ENCODE measurements at places on chromosomes 1 and 21. TPM values are rescaled to one million over a fixed set of nuclear protein-coding genes. Genes with fewer than 3 reads are reported as not detected.

DNA sequence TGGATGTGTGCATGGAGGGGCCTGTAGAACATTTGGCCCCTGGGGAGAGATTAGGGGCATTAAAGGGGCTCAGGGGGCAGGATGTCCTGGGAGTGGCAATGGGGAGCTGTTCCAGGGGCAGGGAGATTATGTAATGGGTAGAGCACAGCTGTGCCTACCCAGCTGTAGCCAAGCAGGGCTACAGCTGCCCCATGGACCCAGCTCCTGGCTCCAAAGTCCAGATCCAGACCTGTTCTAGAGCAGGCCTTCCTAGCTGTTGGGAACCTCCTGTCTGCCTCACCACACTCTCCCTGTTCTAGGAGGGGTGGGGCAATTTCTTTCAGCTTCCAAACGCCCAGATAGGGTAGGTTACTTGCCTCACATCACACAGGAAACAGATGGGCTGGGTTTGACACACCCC, 5.6 kb downstream of the RPS6KA1 start:
- no peak for DNase-seq

DNA sequence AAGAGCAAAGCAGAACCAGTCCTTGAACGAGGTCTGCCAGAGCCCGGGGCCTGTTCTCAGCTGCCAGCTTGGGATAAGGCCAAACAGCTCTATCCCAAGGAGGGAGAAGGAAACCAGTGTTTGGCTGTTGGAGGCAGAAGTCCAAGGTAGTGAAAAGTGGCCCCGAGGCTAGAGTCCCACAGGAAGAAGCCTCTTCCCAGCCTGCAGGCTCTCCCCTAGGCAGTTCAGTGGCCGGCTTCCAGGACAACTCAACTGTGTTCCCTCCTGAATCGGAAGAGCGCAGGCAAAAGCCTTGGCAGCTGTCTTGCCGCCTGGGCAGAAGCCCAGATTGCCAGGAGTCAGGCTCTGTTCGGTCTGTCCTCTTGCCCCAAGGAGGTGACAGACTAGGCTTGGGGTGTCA, 19.3 kb downstream of the QSOX1 start:
- no peak for DNase-seq

- no peak for DNase-seq
These were observed 22.1 kb upstream of the ACTRT2 start for GRCh38 chr1:2999138-2999537.

- DNase-seq: no peak
These were observed 13.2 kb upstream of the MTMR11 start for GRCh38 chr1:149949911-149950310.

Gene SELENBP1
- total RNA-seq: 2.3 TPM

DNA sequence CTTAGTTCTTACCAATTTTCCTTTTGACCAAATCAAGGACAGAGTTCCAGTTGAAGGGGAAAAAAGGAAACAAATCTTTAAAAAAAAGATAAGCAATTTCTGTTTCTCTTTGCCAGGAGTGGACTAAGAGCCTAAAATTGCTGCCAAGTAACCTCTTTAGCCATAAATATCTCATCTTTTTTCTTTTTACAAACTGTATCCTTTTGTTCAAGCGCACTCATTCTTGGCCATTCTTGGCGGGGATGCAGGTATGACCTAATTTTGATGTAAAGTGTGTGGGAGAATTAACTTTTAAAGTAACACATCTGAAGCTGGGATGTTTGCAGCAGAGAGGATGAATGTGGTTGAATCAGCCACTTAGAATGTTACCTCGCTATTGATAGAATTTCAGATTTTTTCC, 13.4 kb upstream of the KIF1B start:
- no peak for DNase-seq

Gene IGSF9
- 1.9 TPM for total RNA-seq

DNA sequence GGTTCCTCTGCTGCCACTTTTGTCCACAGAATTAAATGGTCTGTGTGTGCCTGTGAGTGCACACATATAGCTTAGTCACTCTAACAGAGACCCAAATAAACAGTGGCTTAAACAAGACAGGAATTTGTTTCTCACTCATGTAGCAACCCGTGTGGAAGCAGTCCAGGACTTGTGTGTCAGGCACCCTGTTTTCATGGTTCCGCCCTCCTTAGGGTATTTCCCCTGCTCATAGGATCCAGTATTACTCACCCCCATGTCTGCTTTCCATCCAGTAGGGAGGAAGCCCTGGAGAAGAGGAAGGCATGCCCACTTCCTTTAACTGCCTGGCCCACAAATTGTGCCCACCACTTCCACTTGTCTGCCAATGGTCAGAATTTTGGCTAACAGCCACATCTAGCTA, 41.3 kb upstream of the TACSTD2 start:
- DNase-seq: peak; percentile 97

Gene MYCL
- total RNA-seq: 8.2 TPM

Gene TIAM1
- total RNA-seq: 6.7 TPM

DNA sequence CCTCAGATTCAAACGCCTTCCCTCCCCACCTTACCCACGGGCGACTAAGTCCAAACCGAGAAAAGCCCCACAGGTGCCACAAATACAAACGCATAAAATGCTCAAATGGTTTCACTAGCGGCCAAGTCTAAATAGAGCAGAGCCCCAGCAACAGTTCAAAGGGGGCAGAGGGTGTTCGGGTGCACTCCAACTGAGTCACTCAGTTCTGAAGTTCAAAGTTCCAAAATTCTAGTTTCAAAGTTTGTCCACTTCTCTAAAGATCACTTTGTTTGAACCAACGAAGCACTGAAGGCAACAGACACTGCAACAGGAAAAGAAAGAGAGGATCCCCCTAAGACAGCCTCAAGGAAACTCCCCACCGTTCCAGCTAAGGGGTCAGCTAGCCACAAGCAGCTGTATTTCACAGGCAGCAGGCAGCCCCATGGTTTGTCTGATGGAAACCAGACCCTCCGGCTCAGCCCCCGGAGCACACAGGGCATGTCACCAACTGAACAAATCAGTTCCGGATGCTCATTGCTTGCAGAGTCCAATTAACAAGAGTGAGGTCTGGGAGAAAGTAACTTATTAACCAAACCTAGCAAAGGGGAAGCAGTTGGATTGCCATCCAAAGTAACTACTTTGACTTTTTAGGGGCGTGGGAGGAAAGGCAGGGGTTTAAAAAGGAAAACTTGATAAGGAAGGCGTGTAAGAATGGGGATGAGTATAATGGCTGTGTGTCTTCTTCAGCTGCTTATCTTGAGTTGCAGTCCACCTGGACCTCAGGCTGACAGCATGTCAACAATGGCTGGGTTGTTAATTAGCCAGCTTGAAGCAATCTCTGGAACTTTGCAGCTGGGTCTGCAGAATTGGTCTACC, 1423.9 kb upstream of the PRMT6 start:
- DNase-seq: peak; percentile 39

GRCh38 chr1:155125946-155126555, 1.6 kb upstream of the EFNA1 start:
- no peak for DNase-seq

DNA sequence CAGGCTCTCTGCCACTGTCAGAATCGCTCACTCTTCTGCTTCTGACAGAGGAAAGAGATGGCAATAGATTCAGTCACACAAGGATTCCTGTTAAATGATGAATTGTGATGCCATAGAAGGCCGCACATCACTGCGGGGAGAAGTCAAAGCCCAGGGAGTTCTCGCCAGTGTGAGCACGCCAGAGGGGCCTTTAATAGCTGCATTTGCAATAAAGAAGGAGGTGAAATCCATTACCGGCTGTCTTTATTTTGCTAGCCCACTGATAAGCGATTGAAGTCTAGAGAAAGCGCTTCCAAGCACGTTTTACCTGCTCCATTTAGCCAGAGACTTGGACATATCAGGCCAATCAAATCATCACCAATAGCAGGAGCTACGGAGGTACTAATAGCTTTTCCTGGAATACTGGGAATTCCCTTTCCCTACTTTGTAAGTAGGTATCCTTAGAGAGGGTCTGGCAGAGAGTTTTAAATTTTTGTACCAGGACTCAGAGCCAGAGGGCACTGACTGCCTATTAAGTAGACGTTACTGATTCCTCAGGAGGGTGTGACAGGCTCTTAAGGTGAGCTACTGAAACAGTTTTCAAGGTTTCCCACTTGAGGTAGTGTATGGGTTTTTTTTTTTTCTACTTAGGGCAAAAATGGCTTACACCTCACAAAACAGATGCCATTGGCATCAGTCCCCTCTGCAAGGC, 10.2 kb upstream of the TARBP1 start:
- DNase-seq: no peak

DNA sequence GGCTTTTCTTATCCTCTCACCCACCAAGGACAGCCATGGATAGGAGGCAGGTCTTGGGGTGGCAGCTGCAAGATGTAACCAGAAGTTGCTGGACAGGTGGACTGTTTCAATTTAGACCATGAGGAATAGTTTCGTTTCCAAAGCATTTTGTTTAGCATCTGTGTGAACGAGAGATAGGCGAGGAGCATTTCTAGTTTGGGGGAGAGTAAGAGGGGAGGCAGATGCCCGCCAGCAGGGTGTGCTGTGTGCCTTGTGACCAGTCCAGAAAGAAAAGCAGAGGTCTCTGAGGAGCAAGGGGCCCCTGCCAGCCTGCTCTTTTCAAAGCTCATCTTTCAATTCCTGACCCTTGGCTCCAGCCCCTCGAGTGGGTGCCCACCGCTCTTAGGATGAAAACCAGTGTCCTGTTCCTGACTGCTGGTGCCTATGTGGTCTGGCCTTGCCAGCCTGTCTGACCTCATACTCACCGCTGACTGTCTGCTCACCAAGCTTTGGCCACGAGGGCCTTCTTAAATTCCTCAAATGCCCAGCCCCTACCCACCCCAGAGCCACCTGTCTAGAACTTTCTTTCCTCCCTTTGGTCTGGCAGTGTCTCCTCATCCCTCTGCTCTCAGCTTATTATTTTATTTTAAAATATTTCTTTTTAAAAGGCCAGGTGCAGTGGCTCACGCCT, 8.5 kb downstream of the SERINC2 start:
- DNase-seq: no peak

- no peak for DNase-seq
These were observed 58.0 kb downstream of the NGF start for GRCh38 chr1:115280064-115280463.

DNA sequence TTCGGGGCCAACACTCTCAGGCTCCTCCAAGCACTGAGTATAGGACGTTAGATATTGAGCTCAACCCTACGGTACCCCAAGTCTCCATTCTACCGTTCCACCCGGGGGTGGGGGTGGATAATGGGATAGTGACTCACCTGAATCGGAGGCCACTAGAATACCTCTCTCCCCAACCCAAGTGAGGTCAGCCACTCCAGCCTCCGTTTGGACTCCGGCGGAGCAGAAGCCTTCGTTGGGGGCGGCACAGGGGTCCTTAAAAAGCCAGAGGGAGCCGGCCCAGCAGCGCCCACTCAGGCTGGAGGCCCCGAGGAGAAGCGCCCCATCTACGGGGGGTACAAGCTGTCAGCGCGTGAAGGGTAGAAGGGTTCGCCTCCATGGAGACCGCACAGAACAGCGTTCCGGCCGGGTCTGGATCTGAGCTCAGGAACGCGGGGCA, 556 bp downstream of the WDR77 start:
- DNase-seq: no peak

GRCh38 chr1:187733232-187733631, 904.5 kb downstream of the PLA2G4A start:
- DNase-seq: no peak

- no peak for DNase-seq
These were observed 458.0 kb upstream of the VAMP3 start for GRCh38 chr1:7313081-7313546.

DNA sequence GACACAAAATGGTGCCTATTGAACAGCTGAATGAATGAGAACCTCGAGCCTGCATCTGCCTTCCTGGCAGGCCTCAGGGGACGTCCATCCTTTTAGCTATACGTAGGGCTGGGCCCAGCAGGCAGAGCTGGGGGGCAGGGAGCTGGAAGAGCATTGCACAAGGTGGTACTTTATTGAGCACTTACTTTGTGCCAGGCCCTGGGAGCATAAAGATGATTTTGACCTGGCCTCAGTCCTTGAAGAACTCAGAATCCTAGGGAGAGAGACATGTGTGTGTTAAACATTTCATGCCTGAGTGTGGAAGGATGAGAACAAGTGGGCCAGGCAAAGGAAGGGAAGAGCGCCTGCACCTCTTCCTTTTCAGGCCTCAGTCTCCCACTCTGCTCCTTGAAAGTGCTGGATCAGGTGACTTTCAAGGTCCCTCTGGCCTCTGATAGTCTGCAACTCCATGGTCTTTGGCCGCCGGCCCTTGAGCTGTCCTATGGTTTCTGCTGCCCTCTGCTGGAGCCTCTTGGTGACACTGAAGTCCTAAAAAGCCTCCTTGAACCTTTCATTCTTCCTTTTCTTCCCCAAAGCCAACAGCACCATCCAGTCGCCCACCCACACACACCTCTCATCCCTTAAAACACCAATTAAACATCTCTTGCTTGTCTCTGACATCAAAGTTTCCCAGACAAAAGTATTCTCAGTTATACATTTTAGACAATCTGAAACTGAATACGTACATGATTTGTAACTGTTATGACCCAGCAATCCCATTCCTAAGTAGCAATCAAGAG, 3.5 kb upstream of the PEAR1 start:
- peak; percentile 44 for DNase-seq

Gene NBPF6
- total RNA-seq: not detected

GRCh38 chr1:85862456-85862855, 154.2 kb upstream of the ZNHIT6 start:
- peak; percentile 23 for DNase-seq

- no peak for DNase-seq
These were observed 15.1 kb upstream of the RPE65 start for GRCh38 chr1:68464891-68465290.

- no peak for DNase-seq
These were observed 45.5 kb downstream of the GNG12 start for GRCh38 chr1:67787746-67788145.

DNA sequence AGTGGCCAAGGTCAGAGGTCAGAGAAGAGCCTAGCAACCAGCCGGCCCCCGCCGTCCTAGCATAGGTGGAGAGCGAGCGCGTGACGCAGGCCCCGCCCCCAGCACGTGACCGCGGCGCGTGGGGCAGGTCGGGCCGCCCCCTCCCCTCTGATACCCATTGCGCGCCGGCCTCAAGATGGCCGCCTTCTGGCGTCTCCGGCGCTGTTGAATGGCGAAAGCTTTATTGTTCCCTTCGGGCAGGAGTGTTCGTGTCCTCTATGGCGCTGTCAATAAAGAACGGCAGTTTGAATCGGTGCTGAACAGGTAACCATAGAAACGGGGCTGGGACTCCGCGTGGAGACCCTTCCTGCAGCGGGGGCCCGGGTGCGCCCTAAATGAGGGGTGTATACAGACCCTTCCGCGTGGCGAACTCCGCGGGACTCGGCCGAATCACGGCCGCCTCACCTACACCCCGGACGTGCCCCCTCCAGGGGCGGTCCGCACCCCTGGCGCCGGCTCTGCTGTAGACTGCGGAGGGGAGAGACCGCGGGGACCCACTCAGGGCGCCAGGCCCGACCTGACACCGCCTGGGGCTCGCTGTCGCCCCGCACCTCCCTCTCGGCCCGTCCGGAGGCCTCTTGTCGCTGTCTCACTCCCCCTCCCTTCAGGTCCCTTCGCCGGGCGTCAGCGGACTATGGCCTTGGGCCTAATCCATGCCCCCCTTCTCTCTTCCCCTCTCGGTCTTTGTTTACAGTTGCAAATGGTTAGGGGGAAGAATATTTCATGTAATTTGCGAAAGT, at the start of gene ZBTB40:
Gene ZBTB40 (plus strand): TSS at position 150 of the 779 bp plus-strand sequence. CDS start 38,098 bp downstream, outside the sequence.
- DNase-seq: peak; percentile 85

GRCh38 chr1:36696261-36696940, 213.7 kb upstream of the CSF3R start:
- no peak for DNase-seq

Gene HTR6
- total RNA-seq: not detected

Gene KRTAP13-2
- total RNA-seq: not detected

GRCh38 chr1:168135921-168136708, 615 bp downstream of the GPR161 start:
- DNase-seq: no peak
